ENCODE measurements at places on chromosomes 5 and 9.
A peak's percentile ranks its signal among the peaks of the same experiment; 100 is the strongest.

GRCh38 chr9:125942125-125942524 is 195.0 kb downstream of the PBX3 start:
- no peak for DNase-seq

GRCh38 chr5:14036947-14037346 is 92.5 kb upstream of the DNAH5 start:
- no peak for DNase-seq

DNA sequence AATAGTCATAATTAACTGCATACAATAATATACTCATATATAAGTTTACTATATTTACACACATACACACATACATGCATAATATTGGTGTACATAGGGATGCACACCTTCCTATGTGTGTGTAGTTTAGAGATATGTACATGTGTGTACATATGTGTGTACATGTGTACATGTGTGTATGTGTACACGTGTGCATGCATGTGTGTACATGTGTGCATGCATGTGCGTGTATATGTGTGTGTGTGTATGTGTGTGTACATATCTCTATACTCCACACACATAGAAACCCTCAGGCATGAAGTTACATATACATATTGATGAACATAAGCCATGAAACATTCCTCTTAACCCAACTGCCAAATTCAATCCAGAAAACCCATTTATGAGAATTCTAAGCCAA is 547.8 kb downstream of the TLR4 start:
- DNase-seq = no peak

DNA sequence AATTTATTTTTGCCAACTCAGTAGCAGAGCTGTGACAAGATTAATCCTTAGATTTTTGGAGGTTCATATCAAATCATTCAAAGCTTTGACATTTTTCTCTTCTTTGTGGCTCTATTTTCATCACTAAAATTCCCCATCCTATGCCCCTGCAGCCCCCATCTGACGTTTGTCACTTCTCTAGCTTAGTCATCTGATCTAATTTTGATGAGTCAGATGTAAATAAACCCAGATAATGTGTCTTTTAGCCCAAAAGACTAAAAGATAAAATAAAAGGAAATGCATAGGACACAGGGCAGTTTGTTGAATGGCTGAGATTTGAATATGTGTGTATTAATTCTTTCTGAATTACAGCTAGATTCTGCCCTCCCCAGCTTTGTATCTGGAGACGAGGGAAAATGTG is 897 bp upstream of the HSPB3 start:
- DNase-seq = no peak

DNA sequence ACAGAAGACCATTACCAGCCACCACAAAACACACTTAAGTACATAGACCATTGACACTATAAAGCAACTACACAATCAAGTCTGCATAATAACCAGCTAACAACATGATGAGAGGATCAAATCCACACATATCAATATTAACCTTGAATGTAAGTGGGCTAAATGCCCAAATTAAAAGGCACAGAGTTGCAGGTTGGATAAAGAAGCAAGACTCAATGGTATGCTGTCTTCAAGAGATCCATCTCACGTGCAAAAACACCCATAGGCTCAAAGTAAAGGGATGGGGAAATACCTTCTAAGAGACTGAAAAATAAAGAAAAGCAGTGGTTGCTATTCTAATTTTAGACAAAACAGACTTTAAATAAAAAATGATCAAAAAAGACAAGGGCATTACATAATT is 113.6 kb upstream of the CD180 start:
- no peak for DNase-seq

- no peak for DNase-seq
Observed at GRCh38 chr5:150131461-150131860, 24.2 kb downstream of the PDGFRB start.

DNA sequence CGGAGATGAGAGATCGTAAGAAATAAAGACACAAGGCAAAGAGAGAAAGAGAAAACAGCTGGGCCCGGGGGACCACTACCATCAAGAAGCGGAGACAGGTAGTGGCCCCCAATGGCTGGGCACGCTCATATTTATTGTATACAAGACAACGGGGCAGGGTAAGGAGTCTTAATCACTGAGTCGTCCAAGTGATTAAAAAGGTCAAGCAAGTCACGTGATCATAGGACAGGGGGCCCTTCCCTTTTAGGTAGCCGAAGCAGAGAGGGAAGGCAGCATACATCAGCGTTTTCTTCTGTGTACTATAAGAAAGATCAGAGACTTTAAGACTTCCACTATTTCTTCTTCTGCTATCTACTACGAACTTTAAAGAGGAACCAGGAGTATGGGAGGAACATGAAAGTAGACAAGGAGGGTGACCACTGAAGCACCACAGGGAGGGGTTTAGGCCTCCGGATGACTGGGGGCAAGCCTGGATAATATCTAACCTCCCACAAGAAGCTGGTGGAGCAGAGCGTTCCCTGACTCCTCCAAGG is 24.6 kb upstream of the QSOX2 start:
- no peak for DNase-seq

DNA sequence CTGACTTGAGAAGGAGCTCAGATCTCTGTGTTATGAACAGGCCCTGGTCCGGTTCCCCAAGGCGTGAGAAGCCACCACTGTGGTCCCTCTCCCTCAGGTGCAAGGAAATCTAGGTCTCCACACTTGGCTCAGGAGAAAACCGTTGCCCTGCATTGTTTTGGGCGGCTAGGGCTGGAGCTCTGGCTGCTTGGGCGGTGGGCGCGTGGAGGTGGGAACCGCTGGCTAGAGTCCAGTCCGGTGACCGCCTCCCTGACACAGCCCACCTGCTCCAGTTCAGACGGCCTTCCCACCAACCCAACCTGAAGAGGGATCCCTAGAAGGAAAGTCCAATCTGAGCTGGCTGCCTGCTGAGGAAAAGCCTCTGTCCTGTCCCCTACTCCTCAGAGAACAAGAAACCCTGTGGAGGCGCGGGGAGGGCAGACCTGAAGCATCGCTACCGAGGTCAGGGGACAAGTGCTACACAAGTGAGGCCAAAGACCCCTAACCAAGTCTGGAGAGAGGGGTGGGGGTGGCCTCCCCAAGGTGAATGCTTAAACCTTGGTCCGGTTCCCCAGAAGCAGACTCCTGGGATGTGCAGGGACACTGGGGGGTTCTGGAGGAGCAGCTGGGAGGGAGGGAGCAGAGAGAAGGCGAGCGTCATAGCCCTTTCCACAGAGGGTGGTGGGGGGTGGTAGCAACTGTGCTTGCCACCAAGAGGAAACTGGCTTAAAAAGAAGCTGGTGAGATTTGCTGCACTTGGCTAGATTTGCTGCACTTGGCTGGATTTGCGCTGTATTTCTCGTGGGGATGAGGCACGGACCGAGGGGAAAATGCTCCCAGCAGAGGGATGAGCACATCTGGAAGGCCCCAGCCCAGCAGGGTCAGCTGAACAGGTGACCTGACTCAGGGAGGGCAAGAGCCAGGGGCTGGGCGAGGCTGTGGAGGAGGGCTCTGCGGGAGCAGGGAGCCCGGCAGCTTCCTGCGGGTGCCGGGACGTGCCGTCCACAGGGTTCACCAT is 65.2 kb downstream of the RAPGEF1 start:
- no peak for DNase-seq

DNA sequence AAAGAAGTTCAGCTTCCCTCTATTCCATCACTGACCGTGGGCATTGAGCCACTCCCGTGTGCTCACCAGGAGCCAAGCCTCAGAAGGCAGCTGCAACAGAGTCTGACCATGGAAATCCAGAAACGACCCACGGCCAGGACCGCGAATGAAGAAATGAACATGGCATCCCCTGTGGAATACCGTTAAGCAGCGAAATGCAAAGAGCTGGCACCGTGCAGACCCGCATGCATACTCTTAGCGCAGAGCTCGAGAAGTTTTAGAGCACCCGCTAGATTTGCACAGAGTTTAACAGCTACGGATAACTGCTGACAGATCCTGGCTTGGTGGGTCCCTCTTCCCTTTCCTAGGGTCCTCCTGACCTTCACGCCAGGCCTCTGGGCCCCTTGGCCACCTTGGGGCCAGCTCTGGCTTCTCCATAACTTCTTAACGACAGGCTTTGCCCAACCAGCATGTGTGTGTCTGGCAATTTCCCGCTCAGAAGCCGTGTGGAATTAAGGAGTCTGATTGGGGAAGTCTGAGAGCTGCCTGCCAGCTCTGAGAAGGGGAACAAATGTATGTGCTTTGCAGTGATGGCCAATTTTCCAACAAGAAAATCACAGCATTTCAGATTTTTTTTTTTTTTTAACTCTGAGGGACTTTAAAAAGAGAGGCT is 75.3 kb upstream of the COL5A1 start:
- DNase-seq = no peak

DNA sequence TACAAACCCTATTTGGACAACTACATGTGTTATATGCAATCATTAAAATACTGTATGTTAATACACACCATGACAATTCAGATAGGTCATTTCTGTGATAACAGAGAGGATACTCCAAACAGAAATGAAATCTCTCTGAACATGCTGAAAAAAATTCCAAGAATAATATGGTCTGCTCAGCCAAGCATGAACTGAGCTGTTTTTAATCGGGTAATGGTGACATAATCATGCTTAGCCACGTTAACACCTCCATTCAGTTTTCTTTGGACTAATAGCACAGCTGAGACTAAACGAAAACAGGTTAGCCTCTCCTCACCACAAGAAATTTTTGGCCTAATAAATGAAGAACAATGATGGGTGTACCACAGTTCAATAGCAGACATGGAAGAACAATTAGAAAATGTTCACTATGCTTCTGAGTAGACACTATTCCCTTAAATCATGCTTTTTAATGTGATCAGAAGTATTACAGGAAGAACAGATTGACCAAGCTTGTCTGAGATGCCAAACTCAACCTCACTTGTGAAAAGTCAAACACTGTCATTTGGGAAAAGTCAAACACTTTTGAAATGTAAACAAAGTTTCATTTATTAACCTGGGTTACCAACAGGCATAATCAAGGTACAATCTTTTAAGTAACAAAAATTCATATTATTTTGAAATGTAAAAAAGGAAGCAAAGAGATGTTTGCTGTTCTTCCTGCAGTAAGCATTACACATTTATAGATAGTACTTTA is 19.4 kb downstream of the RAB14 start:
- no peak for DNase-seq

GRCh38 chr5:168109441-168109840 is 182.0 kb upstream of the WWC1 start:
- DNase-seq = no peak

DNA sequence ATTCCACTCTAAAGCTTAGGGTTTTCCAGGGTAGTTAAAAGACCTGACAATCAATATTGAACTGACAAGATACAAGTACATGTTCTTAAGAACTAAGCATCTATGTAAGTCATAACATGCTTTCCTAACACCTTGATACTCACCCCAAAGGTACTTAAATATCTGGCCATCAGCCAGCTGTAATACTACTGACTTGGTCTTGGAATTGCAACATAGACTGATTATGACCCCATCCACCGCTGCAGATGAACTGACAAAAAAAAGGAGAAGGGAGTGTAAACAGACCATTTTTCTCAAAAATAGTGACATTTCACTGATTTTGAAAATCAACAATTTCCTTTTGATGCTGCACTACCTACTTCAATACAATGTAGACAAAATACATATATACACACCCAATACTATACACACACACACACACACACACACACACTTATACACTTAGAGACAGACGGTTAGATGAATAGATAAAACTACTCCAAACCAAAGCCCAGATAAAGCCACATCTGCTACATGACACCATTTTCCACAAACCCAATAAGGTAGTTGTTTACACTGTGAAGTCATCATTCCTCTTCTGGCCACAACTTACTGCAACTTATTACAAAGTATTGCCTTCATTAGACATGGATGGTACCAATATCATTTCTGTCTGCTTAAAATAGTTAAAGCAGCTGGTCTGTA is 30.4 kb downstream of the ELP1 start:
- no peak for DNase-seq

- no peak for DNase-seq
Observed at GRCh38 chr9:22342491-22343217, 104.0 kb upstream of the DMRTA1 start.

DNA sequence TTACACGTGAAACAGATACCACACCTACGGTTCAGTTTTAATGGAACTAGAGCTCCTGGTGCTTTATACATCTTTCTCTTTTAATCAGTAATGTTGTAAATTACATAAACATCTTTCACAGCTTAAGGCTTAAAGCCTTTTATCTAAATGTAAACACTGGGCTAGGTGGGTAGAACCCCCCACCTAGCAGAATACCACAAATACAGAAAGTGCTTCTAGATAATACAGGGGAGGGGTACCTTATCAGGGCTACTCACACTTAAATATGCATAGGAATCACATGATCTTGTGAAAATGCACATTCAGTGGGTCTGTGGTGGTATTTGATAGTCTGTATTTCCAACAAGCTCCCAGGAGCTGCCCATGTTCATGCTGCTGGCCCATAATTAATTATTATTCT is 256.4 kb upstream of the TARS1 start:
- DNase-seq = no peak

DNA sequence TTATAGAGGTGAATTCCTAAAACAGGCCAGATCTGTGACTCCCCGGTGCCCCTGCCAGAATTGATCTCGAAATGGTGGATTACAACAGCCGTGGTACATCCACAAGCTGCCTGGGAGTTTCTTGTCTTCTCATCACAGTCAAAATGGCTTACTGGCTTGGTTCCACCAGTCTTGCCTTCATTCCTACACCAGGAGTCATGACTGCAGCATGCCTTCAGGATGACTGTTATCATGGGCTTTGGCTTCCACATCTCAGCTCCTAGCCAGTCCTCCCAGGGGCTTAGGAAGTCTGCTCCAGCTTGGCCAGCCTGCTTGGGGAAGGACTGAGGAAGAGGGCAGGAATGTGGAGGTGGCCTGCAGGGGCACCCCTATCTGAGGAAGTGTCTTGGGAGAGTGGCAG is 132.9 kb upstream of the NR3C1 start:
- no peak for DNase-seq

DNA sequence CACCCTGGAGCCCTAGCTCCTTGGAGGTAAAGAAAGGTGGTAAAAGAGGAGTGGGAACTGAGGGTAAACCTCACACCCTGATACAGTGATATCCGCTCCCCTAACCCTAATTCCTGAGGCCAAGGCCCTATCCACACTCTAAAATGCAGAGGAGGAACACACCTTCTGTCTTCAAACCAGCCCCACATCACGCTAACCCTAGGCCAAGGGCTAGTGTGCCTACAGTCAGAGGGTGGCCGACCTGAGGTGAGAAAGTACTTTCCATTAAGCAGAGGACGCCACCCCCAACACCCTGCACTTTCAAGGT is 590 bp downstream of the HDAC3 start:
- DNase-seq = no peak

GRCh38 chr5:101977729-101978345 is 318.2 kb downstream of the SLCO4C1 start:
- peak; percentile 79 for DNase-seq

Data from COR-L47 (cell line).